D341Med (cell line): ENCODE measurements at places on chromosomes 11 and 22.
A peak's percentile ranks its signal among the peaks of the same experiment; 100 is the strongest.

- peak; percentile 44 for DNase-seq
Measured at GRCh38 chr22:21044931-21045584, 688 bp upstream of the LRRC74B start.

DNA sequence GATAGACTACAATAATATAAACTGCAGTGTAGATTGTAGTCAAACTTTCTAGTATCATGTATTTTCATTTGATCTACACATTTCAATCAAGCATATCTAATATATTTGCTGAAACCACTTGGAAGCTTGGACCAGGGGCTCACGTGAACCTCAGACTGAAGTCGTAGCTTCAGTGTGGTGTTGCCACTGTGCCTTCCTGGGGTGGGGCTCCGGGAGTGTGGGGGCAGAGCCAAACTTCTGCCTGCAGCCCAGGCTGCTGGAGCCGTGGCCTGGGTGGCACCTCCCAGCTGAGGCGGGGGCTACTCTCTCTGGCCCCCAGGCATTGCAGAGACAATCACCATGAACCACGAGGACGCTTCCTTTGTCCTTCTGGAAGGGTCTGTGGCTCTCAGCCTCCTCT is 36.3 kb upstream of the IGSF9B start:
- DNase-seq, result no peak

DNA sequence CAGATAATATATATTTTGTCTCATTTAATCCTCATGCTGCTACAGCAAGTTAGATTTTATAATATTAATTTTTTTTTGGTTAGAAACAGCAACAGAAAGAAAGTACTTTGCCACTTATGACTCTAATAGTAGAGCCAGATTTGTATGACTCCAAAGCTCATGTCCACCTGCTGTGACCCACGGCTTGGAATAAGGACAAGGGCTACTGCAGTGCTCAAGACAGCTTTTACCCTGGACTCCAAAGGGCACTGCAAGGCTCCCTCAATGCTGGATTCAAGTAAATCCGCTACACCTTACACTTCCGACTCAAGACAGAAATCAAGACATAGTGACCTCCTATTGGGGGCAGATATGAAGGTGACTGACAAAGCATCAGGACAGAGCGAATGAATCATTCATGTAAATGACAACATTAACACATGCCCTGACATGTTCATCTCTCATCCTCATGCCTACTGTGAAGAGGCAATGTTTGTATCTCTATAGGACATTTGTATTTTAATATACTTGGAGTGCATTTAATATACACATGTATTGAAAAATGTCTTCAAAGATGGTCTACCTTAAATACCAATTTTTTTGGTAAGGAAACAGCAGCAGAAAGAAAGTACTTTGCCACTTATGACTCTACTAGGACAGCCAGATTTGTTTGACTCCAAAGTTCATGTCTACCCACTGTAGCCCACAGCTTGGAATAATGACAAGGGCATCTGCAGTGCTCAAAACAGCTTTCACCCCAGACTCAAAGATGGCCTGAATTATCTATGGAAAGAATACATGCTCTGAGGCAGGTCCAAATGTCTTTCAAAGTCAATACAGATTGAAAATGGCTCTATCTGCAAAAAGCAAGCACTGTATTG is 375.6 kb upstream of the CCDC90B start:
- DNase-seq, result no peak

- DNase-seq, result no peak
Measured at GRCh38 chr11:16412525-16413172, 56.3 kb upstream of the SOX6 start.

GRCh38 chr22:29344137-29344536 is 28.6 kb upstream of the RASL10A start:
- no peak for DNase-seq

GRCh38 chr11:55970935-55971334 is 1.2 kb upstream of the OR10AG1 start:
- no peak for DNase-seq

GRCh38 chr11:12114193-12115033 is 4.0 kb downstream of the MICAL2 start:
- no peak for DNase-seq

DNA sequence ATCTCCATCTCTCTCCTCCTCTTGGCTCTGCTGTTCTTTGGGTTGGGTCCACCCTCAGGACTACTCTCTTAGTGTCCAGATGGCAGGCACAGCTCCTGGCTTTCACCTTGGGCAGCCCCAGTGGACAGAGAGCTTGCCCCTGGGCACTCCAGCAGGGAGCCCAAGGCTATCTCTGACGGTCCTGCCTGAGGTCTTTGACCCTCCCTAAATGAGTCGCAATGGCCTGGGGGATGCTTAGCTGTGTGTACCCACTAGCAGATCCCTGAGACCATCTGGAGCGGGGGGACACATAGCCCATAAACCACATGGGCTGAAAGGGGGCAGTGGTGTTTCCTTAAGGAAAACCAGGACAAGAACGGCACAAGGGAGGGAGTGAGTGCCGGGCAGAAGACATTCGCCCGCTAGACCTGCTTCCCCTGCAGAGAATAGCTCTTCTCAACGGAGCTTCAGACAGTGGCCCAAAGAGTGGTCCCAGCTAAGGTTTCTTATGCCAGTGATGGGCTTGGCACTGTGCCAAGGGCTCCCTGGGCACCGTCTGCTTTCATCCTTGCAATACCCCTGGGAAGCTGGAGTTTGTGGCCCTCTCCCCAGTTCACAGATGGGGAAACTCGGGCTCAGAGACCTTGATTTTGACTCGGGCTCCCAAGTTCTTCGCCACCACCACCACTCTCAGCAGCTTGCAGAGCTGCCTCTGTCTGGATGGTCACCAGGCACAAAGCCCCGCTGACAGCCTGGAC is 53.9 kb upstream of the ANO1 start:
- DNase-seq, result no peak

DNA sequence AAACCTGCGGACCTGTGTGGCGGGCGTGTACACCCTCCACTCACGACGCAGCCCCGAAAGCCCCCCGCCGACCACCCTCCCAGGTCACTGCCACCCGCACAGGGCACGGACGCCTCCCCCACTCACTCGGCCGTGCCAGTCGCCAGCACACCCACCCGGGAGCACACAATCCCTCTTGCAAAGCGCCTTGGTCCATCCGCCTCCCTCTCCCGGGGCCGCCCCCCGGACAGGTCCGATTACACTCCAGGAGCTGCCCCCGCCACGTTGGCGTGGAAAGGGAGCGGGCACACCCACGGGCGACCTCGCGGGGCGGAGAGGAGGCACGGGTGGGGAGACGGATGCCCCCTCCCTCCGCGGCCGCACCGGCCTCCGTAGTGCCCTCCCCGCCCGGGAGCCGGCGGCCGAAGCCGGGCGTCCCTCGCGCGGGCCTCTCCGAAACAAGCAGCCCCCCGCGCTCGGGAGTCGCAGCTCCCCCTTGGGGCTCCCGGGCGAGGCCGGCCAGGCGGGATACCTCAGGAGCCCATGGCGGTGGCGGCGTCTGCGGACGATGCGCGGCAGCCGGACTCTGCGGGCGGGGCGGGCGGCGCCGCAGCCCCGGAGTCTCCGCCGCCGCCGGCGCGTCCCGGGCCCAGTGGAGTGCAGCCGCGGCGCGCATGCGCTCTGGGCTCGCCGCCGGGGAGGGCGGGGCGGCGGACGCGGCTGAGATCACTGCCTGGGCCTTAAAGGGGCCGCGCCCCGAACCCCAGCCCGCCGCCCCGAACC is at the start of gene TMEM184B:
Gene TMEM184B (minus strand): TSS at position 638 of the 762 bp plus-strand sequence. CDS start 25,049 bp downstream, outside the sequence.
- DNase-seq, result peak; percentile 100

GRCh38 chr11:76672431-76673175 is 2.1 kb upstream of the LRRC32 start:
- no peak for DNase-seq

DNA sequence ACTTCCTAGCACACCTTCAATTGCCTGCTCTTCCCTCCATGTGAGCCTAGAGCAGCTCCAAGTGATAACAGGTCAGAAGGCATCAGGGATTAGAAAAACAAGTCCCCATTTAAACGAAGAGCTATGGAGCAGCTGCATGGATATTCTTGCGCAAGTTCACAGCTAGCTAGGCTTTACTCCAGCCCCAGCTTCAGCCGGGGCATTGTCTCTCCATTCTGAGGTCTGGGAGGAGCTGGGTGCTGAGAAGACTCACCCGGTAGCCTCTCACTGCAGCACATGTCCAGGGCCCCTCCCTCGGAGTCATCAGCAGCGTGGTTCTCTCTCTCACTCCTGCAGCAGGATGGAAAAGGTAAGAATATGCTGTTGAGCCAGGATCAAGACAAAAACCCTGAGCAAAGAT is 26.0 kb downstream of the PTPN5 start:
- DNase-seq, result no peak

- DNase-seq, result no peak
Measured at GRCh38 chr11:35061516-35062440, 77.2 kb upstream of the CD44 start.

DNA sequence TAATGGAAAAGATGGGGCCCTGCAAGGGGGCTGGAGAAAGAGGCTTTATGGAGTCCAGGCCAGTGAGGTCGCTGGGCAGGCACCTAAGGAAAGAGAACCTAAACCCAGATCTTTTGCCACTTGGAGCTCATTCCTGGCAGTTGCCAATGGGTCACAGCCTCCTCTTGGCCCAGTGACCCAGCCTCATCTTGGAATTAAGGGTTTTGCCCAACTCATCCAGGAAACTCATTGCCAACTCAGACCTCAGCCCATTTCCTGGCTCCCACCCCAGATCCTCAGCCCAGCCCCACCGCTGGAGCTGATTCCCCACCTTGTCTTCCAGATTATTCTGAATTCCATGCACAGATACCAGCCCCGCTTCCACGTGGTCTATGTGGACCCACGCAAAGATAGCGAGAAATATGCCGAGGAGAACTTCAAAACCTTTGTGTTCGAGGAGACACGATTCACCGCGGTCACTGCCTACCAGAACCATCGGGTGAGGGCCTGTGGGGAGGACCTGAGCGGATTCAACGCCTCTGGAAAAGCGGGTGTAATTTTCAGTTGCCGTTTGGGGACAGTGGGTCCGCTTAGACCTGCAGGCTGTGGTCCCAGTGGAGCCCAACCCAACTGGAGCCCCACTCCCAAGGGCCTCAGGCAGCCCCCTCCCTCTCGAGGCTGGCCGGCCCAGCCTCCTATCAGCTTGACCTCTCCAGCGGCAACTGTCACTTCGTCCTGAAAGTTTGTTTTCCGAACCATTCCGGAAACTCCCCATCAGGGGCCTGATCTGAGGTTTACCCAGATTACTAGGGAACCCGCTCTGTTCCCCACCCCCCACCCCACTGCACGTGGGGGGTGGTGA is 4.3 kb downstream of the TBX1 start:
- no peak for DNase-seq

- no peak for DNase-seq
Measured at GRCh38 chr11:298406-299065, 790 bp downstream of the IFITM5 start.

DNA sequence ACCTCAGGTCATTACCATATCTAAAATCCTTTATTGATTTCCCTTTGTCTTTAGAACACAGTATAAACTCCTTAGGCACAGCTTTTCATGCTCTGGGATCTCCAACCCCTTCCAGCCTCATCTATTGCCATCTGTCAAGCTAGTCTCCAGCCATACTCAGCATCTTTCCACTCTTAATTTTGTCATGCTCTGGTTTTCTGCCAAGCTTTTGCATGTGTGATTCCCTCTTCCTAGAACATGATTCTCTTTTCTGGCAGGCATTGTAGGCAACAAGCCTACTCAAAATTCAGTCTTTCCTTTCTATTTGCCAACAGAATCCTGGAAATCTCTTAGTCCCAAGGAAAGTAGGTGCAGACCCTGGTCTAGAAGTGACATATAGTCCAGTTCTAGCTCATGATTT is 35.5 kb upstream of the SLC6A5 start:
- DNase-seq, result no peak

DNA sequence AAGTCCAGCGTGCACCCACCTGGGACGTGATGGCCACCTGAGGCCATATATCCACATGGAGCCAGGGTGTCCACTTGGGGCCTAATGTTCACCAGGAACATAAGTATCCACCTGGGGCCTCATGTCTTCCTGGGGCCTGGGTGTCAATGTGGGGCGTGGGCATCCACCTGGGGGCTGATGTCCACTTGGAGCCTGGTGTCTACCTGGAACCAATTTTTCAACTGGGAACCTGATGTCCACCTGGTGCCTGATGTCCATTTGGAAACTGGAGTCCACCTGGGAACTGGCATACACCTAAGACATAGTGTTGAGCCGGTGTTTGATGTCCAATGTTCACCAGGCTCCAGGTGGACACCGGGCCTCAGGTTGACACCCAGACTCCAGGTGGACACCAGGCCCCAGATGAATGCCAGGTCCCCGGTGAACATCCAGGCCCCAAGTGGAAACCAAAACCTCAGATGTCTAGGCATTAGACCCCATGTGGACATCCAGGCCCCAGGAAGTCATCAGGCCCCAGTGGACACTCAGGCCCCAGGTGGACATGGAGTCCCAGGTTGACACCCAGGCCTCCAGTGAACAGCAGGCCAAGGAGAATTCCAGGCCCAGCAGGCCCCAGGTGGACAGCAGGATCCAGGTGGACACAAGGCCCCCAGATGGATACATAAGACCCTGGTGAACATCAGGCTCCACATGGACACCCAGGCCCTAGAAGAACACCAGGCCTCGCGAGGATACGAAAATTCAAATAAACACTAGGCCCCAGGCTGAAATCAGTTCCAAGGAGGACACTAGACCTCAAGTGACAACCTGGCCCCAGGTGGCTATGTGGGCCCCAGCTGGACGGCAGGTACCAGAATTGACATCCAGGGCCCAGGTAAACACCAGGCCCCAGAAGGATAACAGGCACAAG is 56.0 kb upstream of the SEPTIN5 start:
- DNase-seq, result no peak
